Activated CD8-positive, alpha-beta memory T cell treated with anti-CD3 and anti-CD28 coated beads for 24 hours (primary cell): ENCODE measurements at places on chromosomes 12 and 14.

- DNase-seq: no peak
Observed at GRCh38 chr12:6772726-6773589, 638 bp downstream of the LAG3 start.

DNA sequence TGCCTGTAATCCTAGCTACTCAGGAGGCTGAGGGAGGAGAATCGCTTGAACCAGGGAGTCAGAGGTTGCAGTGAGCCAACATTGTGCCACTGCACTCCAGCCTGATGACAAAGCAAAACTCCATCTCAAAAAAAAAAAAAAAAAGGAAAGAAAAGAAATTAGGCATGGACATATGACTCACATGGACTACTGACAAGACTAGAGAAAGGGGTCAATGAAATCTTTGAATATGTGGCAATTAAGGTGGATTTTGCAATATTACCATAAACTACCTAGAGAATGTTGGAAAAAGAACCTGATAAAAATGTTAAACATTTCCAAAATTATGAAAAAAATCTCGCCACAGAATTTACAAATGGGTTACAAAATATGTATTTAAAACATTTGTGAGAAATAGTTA, 873.6 kb downstream of the C12orf50 start:
- DNase-seq: no peak

GRCh38 chr12:94146166-94146936, 2.0 kb upstream of the PLXNC1 start:
- peak; percentile 28 for DNase-seq

GRCh38 chr14:58426670-58427280, 556 bp downstream of the TIMM9 start:
- DNase-seq: peak; percentile 86

- peak; percentile 97 for DNase-seq
Observed at GRCh38 chr14:20305265-20306078, at the start of gene TTC5. Gene TTC5 (minus strand): TSS chr14:20305951. CDS start chr14:20305937, 14 bp downstream.
